Activated CD4-positive, CD25-positive, alpha-beta regulatory T cell treated with anti-CD3 and anti-CD28 coated beads, Interleukin-2, amount 50 U/mL, for 72 hours (primary cell): ENCODE measurements at places on chromosomes 5 and 9.

DNA sequence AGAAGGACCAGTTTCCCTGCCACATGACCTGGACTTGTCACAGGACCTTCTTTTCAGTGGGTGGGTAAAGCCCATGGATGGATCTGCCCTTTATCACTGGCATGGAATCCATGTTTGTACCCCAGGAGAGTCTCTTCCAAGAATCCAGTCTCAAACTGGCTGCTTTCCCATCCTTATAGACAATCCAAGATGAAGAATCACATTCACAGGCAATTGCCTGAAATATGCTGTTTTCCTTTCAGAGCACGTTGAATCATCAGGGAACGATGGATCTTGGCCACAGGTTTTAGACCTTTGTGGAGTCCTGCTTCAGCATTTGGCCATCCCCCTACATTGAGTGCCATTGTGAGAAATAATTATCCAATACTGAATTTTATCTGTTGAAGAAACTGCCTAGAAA lies 319.8 kb downstream of the ASTN2 start:
- DNase-seq, result no peak

DNA sequence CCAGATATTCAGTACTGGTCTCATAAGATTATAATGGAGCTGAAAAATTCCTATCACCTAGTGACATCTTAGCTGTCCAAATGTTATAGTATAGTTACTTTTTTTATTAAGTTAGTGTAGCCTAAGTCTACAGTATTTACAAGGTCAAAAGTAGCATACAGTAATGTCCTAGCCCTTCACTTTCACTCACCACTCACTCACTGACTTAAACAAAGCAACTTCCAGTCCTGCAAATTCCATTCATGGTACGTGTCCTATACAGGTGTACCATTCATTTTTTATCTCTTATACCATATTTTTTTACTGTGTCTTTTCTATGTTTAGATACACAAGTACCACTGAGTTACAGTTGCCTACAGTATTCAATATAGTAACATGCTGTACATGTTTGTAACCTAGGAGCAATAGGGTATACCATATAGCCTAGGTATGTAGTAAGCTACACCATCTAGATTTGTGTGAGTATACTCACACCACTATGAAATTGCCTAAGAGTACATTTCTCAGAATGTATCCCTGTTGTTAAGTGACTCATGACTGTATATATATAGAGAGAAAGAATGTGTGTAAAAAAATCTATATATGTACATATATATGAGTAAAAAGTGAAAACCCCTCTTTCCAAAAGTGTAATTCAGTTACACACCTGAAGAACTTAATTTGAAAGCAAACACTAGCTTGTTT lies 234.8 kb upstream of the WWC1 start:
- no peak for DNase-seq

GRCh38 chr9:114634387-114634786 lies 23.2 kb downstream of the TEX53 start:
- DNase-seq, result no peak

- DNase-seq, result no peak
These were observed 45.5 kb downstream of the TMEM215 start for GRCh38 chr9:32828861-32829260.

DNA sequence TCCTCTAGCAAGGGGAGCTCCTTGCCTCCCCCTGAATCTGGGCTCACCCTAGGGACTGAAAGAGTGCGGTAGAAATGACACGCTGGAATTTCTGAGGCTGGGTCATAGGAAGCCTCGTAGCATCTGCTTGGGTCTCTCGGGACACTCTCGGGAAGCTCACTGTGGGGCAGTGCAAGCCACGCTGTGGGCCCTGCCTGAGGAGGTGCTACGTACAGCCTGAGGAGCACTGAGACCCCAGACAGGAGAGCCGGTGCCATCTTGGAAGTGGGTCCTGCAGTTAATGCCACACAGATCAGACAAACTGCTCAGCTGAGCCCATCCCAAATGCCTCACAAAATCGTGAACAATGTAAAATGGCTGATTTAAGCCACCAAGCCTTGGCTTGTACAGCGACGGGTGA lies 1.8 kb downstream of the MRPL36 start:
- no peak for DNase-seq

GRCh38 chr9:126752376-126752775 lies 52.5 kb upstream of the ZBTB43 start:
- DNase-seq, result no peak

- DNase-seq, result no peak
These were observed 55.5 kb upstream of the FBXL17 start for GRCh38 chr5:108437425-108437824.

GRCh38 chr5:143244000-143244736 lies 159.3 kb downstream of the NR3C1 start:
- DNase-seq, result no peak

DNA sequence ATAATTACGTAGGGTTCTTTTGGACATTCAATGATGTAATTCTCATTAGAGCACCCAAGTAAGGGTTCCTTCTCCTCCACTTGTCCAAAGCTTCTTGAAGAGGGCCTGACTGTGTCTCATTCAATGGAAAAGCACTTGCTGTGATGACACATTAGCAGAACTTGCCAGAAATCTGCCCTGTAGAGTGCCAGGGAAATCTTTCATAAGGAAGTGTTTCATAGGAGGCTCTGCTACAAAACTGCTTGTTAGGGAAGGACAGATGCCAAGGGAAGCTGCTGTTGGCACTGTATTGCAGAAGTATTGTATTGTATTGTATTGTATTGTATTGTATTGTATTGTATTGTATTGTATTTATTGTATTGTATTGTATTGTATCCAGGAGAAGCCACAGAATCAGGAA lies 45.5 kb upstream of the MPDZ start:
- DNase-seq, result no peak
